ENCODE measurements at places on chromosomes 2 and 18. TPM values are rescaled to one million over a fixed set of nuclear protein-coding genes. Genes with fewer than 3 reads are reported as not detected.

DNA sequence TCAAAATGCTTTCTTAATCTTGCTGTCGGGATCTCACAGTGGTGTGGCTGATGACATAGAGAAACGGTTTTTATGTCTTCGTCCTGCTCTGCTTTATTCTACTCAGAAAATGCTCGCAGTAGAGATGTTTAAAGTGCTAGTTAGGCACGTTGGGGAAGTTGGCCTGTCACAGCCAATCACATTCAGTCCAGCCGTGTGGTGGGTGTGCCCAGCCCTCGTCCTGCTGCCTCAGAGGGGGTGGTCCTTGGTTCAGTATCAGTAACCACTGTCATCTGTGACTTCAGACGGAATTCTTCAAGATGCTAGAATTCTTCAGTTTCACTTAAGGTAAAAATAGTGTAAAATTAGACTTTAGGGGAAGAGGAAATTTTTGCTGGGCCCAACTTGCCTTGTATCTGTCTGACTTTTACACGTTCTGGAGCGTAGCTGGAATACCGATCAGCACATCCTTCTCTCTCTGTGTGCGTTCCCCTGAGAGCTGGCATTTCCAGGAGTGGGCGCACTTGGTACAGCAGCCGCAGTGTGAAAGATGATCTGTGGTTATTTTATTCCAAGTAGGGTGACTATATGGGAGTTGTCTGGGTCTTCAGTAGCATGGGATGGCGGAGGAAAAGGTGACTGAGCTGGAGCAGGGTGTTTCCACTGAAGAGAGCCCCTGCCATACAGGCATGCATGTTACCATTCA, 18.5 kb downstream of the TRAF3IP1 start:
- DNase-seq, result no peak

- DNase-seq, result no peak
These were observed 25.2 kb upstream of the LCLAT1 start for GRCh38 chr2:30421604-30422443.

Gene SIX3
- total RNA-seq, result not detected

GRCh38 chr18:11541179-11541578, 68.2 kb upstream of the SLC35G4 start:
- no peak for DNase-seq

DNA sequence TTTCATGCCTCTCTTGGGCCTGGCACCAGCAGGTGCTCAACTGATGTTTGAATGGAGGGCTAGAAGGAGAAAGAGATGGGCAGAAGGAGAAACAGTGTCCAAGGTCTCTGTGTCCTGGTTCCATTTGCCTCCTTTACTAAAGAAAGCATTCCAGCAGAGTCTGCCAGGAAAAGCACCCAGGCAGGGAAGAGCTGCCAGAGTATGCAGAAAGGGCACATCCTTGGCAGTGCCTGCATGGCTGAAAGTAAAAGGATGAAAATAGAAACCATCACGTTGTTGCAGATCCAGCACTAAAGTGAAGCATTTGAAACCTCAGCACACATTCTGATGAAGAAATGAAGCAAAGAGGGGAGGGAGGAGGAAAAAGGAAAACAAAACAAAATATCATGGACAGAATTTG, 142.2 kb downstream of the ESCO1 start:
- no peak for DNase-seq

Gene CHMP3
- total RNA-seq, result 202 TPM

Gene CD28
- 4.2 TPM for total RNA-seq

Gene EPC2
- total RNA-seq, result 58.5 TPM

DNA sequence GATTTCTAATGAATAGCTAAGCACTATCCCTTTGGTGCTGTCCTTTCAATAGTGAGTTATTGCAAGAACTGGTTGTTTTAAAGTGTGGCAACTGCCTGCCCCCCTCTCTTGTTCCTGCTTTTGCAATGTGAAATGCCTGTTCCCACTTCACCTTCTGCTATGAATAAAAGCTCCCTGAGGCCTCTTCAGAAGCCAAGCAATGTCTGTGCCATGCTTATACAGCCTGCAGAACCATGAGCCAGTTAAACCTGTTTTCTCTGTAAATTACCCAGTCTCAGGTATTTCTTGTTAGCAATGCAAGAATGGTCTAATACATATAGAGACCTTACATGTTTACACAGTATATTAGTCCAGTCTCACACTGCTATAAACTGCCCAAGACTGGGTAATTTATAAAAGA, 15.0 kb upstream of the METTL21A start:
- DNase-seq, result no peak

DNA sequence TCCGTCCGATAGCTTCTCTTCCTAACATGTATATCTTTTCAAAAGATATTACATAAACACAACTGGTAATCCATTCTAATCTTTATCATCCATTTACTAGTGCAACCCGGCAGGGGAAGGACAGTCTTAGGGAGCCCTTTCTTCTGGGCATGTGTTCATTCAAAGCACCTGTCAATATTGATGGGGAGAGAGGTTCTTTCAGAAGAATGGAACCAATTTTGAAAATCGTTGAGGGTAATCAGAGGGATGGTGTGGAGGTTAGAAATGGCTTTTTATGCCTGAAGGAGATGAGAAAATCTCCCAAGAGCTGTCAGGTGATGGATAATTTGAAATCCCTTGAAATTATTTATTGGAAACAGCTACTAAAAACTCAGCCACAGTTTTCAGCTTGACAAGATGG, 561.9 kb upstream of the DCC start:
- no peak for DNase-seq

DNA sequence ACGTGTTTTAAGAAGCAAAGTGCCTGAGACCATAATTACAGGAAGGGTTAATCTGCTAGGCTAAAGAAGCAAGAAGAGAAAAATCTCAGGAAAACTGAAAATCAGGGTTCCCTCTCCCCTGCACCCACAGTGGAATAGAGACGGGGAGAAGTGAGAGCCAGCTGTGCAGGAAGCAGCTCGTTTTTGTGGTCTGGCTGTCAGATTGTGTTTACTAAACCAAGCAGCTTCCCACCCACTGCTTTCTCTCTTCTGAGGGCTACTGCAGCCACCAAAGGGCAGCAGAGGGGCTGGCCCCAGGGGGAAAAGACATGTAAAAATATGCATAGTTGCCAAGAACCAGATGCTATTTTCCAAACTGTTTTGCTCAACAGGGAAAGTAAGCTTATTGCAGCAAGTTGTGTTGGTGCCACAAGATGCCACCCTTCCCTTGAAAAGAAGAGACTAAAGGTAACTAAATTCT, 72.6 kb upstream of the THUMPD2 start:
- no peak for DNase-seq

Gene SERPINB7
- total RNA-seq, result not detected

Gene SLC11A1
- total RNA-seq, result 17.9 TPM

- no peak for DNase-seq
These were observed 499.7 kb upstream of the KLHL29 start for GRCh38 chr2:22885245-22885644.

DNA sequence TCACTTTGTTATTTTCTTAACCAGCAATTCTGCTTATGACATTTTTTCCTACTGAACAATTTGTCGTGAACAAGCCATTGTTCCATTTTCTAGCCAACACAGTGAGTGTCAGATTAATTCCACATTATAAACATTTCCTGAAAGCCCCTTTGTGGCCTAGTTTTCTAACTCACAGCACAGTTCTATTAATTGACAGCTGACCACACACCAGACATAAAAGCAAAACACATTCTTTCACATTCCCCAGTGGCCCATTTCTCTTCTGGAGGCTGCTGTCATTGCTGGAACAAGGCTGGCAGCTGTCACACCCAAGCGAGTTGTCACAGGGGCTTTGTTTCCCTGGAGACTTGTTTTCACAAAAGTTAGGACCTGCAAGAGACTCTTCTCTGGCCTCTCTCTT, 50.7 kb downstream of the RNF152 start:
- no peak for DNase-seq

- no peak for DNase-seq
These were observed 170.3 kb upstream of the CXCR4 start for GRCh38 chr2:136288249-136288648.

All from breast epithelium (tissue), 4 donors.